CD8-positive, alpha-beta memory T cell (primary cell): ENCODE measurements at places on chromosomes 7 and 10. TPM values are rescaled to one million over a fixed set of nuclear protein-coding genes. Genes with fewer than 3 reads are reported as not detected.
A peak's percentile ranks its signal among the peaks of the same experiment; 100 is the strongest.

Gene CYP3A5
- 0.16 TPM for polyA plus RNA-seq

DNA sequence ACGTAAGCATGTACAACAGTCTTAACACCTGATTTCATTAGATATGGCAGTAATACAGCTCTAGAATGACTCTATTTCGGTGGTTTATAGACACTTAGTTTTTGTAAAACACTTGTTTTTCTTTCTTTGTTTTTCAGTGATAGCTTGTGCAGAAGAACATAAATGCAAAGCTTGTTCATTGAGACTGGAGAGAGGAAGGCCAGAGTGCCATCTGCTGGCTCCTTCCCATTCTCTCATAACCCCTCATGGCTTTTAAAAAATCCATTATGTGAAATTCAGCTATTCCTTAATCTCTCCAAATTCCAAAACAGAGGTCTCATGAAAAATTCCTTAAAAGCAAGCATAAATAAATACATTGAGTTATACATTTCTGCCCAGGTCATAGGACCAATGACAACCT lies 76.3 kb downstream of the CACNB2 start:
- no peaks in the 10 kb centered on the region for H3K36me3 ChIP-seq
- no peaks in the 10 kb centered on the region for H3K27me3 ChIP-seq
- no peak for DNase-seq
- H3K27ac ChIP-seq = no peak overlapping the region

- H3K36me3 ChIP-seq = no peaks in the 10 kb centered on the region
- DNase-seq = no peak
- H3K27me3 ChIP-seq = no peaks in the 10 kb centered on the region
- H3K27ac ChIP-seq = no peak overlapping the region
- no peak overlapping the region for H3K4me3 ChIP-seq
- no peaks in the 10 kb centered on the region for H3K4me1 ChIP-seq
These were observed 125.2 kb downstream of the TACC2 start for GRCh38 chr10:122113945-122114747.

DNA sequence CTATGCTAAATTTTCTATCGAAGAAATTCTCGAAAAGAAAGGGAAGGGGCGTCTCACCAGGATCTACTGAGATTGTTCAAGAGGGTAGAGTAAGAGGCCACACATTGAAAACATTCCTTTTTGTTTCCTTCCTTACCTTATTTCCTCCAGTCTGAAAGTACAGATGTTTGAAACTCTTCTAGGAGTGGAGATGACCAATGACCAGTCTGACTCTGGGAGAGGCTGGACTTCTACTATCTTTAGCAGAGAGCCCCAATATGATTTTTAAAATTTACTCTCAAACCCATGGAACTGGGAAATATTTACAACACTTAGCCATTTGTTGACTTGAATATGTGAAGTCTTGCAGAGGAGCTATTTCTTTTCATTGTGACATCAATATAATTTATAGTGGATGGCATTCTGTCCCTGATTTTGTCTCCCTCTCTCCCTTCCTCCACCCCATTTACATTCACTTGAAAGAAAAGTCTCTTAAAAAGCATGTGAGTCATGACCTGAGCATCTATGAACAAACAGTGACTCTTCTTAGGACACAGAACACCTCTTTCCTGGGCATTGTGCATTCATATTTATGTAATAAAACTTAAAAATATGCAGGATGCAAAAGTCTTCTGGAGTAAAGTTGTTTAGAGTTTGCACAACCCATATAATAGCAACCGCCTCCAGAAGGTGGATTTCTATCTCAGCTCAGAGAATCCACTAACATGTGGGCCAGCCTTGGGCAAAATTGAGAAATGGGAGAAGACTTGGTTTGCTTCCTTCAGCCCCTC lies 31.2 kb upstream of the BMPER start:
- no peak overlapping the region for H3K4me3 ChIP-seq
- H3K27me3 ChIP-seq = no peaks in the 10 kb centered on the region
- H3K27ac ChIP-seq = no peak overlapping the region
- no peaks in the 10 kb centered on the region for H3K4me1 ChIP-seq
- H3K36me3 ChIP-seq = no peaks in the 10 kb centered on the region

GRCh38 chr7:136275794-136276193 lies 298.6 kb upstream of the MTPN start:
- no peaks in the 10 kb centered on the region for H3K4me1 ChIP-seq
- DNase-seq = no peak

Gene CDK6
- polyA plus RNA-seq = 20.7 TPM

- no peaks in the 10 kb centered on the region for H3K4me1 ChIP-seq
- no peak overlapping the region for H3K27ac ChIP-seq
- no peaks in the 10 kb centered on the region for H3K27me3 ChIP-seq
These were observed 69.8 kb upstream of the AGR3 start for GRCh38 chr7:16951483-16952080.

Gene DGKI
- polyA plus RNA-seq = not detected

Gene SUN3
- polyA plus RNA-seq = not detected

- no peaks in the 10 kb centered on the region for H3K4me1 ChIP-seq
- no peak for DNase-seq
- H3K4me3 ChIP-seq = no peak overlapping the region
These were observed 516.3 kb upstream of the TEX47 start for GRCh38 chr7:89311886-89312285.

Gene PRF1
- polyA plus RNA-seq = 762 TPM

GRCh38 chr7:159023746-159024145 lies 120.9 kb downstream of the VIPR2 start:
- no peak overlapping the region for H3K27ac ChIP-seq
- DNase-seq = no peak
- H3K27me3 ChIP-seq = no peaks in the 10 kb centered on the region
- H3K36me3 ChIP-seq = no peaks in the 10 kb centered on the region

Gene ARHGEF35
- 1.6 TPM for polyA plus RNA-seq

Gene POM121L12
- polyA plus RNA-seq = not detected

DNA sequence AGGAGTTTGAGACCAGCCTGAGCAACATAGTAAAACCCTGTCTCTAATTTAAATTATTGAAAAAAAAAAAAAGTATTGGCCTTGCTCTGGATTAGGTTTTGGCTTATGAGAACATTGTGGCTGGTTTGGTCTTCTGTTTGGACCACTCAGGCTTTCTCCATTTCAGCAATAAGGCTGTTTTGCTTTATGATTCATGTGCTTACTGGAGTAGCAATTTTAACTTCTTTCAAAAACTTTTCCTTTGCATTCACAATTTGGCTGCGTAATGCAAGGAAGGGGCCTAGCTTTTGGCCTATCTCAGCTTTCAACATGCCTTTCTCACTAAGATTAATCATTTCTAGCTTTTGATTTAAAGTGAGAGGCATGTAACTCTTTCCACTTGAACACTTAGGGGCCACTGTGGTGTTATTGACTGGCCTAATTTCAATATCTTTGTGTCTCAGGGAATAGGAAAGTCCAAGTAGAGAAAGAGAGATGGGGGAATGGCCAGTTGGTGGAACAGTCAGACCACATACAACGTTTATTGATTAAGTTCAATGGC lies 38.0 kb upstream of the SRPK2 start:
- H3K27me3 ChIP-seq = no peaks in the 10 kb centered on the region
- H3K36me3 ChIP-seq = no peaks in the 10 kb centered on the region
- no peaks in the 10 kb centered on the region for H3K4me1 ChIP-seq
- no peak for DNase-seq

Gene GLI3
- polyA plus RNA-seq = 0.16 TPM

GRCh38 chr7:55131142-55131929 lies 112.5 kb downstream of the EGFR start:
- H3K27me3 ChIP-seq = no peaks in the 10 kb centered on the region
- no peak overlapping the region for H3K4me3 ChIP-seq
- no peaks in the 10 kb centered on the region for H3K36me3 ChIP-seq
- no peaks in the 10 kb centered on the region for H3K4me1 ChIP-seq
- no peak for DNase-seq

GRCh38 chr7:99525713-99526440 lies 21.4 kb downstream of the ZKSCAN5 start:
- no peaks in the 10 kb centered on the region for H3K4me1 ChIP-seq
- H3K27me3 ChIP-seq = no peaks in the 10 kb centered on the region
- H3K36me3 ChIP-seq = peaks cover 8% of the 10 kb centered on the region
- no peak overlapping the region for H3K4me3 ChIP-seq
- H3K27ac ChIP-seq = no peak overlapping the region
- peak; percentile 12 for DNase-seq

Gene LRIT1
- polyA plus RNA-seq = not detected
